Caki2 (cell line): ENCODE measurements at places on chromosomes 16 and 17.

DNA sequence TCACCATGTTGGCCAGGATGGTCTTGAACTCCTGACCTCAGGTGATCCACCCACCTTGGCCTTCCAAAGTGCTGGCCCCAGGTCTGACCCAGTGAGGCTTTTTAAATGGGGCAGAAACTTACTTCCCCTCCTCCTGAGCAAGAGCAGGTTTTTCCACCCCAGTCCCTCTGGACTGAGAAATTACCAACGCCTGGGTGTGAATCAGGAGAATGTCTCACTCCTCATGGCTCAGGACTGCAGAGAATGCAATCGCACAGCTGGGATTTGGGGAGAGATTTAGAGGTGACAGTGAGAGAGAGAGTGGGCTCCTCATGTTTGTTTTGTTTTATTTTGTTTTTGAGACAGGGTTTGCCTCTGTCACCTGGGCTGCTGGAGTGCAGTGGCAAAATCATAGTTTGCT is 203.6 kb downstream of the RAB11FIP4 start:
- DNase-seq = no peak

DNA sequence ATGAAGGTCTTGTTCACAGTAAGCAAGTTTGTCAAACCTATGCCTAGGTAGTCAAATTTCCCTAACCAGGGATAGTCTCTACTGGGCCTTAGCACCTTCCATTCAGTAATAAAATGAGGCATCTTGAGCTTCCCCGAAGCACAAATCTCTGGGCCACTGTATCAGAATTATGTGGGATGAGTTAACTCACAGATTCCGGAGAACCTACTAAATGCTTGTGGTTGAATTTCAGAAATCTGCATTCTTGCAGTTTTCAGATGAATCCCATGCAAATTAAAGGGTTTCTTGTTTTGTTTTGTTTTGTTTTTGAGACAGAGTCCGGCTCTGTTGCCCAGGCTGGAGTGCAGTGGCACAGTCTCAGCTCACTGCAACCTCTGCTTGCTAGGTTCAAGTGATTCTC is 478.8 kb upstream of the HSBP1 start:
- DNase-seq = no peak

- DNase-seq = peak; percentile 50
Observed at GRCh38 chr16:83701494-83701893, 106.3 kb upstream of the HSBP1 start.

- no peak for DNase-seq
Observed at GRCh38 chr16:7646821-7647500, 314.3 kb downstream of the RBFOX1 start.

DNA sequence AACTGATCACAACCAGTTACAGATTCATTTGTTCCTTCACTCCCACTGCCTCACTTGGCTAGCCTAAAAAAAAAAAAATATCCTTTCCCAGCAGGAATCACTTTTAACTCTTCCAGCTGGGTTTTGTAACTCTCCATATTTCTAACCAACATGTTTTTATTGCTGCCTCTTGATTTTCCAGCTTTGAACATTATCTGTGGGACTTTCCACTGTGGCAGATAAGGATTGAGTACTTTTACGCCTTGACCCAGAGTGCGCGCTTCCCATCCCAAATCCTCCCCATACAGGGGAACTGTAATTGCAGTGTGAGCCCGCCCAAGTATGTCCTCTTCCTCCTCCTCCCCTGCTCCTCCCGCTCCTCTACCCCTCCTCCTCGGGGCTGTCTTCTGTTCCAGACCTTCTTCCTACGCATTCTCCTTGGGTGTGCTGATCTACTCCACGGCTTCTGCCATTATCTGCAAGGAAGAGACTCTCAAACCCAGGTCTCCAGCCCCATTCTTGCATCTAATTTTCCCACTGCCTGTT is 43.4 kb downstream of the CYB5D2 start:
- no peak for DNase-seq

- peak; percentile 52 for DNase-seq
Observed at GRCh38 chr17:44363613-44364159, at the start of gene FAM171A2. Gene FAM171A2, minus strand, starts transcription at chr17:44363853. Its CDS starts 139 bp downstream, at chr17:44363714.

- no peak for DNase-seq
Observed at GRCh38 chr16:3147757-3148104, 12.9 kb downstream of the ZNF213 start.

GRCh38 chr16:89407282-89407924 is 83.0 kb downstream of the ANKRD11 start:
- DNase-seq = no peak

DNA sequence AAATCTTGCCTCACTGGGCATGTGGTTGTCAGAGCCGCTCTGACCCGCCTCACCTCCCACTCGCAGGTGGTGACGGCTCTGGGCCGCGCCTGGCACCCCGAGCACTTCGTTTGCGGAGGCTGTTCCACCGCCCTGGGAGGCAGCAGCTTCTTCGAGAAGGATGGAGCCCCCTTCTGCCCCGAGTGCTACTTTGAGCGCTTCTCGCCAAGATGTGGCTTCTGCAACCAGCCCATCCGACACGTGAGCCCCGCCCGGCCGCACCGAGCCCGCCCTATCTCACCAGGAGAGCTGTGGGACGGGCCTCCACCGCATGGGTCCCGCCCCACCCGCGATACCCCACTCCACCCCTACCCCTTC is 4.0 kb downstream of the TGFB1I1 start:
- no peak for DNase-seq

- DNase-seq = peak; percentile 67
Observed at GRCh38 chr17:70091696-70092095, 16.7 kb downstream of the KCNJ16 start.

- no peak for DNase-seq
Observed at GRCh38 chr17:77783991-77784820, 174.3 kb upstream of the TNRC6C start.

GRCh38 chr16:52283584-52284375 is 263.2 kb downstream of the TOX3 start:
- no peak for DNase-seq

DNA sequence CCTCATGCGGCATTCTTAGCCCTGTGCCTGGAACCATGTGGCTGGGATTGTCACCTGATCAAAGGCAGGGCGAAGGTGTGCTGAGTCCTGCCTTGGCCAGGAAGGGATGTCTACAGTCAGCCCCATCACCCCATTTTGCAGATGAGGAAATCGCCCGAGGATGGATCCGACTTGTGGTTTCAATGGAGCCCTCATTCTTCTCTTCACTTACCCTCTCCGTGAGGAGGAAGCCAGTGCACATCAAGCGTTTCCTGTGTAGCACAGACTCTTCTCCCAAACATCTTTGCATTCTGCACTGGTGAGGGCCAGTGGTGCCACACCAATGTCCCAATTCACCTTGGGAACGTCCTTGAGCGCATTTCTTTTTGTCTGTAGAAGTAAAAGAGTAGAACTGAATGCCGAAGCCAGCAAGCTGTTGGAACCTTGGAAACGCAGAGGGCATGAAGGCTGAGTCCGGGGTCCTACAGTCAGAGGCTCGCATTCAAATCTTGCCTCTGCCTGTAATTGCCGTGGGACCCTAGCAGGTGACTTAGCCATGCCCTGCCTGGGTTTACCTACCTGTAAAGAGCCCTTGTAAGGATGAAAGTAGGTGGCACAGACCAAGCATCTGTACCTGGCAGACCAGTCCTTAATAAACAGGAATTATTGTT is 85.4 kb downstream of the IRF8 start:
- no peak for DNase-seq

GRCh38 chr16:19929062-19929511 is 44.4 kb upstream of the GPRC5B start:
- no peak for DNase-seq

- DNase-seq = no peak
Observed at GRCh38 chr16:11219178-11219577, 36.8 kb downstream of the SOCS1 start.

- no peak for DNase-seq
Observed at GRCh38 chr16:87085441-87085840, 231.8 kb downstream of the C16orf95 start.

DNA sequence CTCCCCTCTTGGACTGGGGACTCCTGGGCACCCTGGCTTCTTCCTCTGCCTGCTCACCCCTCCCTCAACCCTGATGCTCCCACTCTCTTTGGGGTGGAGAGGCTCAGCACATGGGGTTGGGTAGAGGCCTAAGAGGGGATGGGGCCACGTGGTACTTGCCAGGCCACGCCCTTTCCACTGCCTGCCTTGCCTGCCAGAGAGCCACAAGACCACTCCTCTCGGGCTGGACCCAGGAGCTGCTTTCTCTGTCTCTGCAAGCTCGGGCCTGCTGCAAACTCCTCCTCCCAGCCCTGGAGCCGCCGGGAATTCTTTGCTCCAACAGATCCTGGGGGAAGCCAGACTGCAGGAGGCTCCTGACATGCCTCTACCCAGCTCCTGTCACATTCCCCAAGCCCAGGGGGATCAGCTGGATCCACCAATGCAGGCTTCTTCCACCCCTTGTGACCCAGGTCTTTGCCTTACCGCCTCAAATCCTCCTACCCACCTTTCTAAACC is 11.8 kb downstream of the DLX4 start:
- DNase-seq = no peak

GRCh38 chr16:68444056-68444657 is 4.2 kb downstream of the SMPD3 start:
- peak; percentile 34 for DNase-seq

DNA sequence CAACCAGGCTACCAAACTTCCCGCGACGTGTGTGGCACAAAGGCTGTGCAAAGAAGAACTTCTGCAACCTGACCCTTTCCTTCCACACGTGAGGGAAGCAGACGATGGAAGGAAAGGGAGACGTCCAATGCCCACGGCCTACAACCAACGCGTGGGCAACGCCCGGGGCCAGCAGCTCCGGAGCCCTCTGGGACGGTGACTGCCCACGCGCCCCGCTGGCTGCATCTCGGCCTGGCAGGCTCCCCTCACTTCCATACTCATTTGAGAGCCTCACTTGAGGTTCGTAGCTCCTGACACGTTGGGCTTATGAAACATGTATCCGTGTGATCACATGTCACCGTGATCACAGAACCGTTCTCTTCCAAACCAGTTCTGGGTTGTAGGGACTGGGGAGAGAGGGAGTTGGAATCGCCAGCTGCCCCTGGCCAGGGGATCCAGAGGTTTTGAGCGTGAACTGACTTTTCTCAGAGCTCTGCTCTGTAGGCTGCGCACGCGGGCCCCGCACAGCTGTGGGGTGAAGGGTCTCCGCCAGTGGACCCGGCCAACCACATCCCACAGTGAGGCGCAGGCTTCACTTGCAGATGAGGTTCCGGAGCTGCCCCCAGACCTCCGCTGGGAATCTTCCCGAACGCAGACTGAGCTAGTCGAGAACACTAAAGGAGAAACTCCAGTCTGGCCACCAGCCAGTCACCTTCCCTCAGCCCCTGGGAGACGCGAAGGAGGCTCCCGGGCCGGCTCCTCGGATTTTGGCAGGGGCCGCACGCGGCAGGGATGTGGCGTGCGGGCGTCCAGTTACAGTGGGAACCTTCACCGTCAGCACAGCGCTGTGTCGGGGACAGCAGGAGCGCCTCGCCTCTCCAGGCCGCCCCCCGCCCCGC is 1.0 kb downstream of the LMF1 start:
- peak; percentile 21 for DNase-seq

- no peak for DNase-seq
Observed at GRCh38 chr17:55334881-55335540, 70.3 kb downstream of the HLF start.

- DNase-seq = peak; percentile 21
Observed at GRCh38 chr16:24036614-24037013, 200.8 kb downstream of the PRKCB start.

DNA sequence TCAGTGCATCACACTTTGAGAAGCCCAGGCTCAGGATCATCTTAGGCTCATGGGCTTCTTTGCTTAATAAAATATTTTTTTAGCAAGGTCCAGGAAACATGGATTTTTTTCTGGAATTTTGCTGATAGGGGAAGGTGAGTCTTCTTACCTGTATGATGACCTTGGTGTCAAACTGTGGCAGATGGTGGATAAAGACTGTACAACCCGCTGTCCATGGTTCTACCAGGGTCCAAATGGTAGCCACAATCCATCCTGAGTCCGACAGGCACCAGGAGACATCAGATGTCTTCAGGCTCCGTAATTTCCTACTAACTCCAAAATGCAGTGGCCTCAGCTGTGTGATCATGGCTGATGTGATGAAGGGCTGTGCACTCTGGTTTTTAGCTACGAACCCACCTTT is 27.8 kb downstream of the ACSM1 start:
- no peak for DNase-seq

DNA sequence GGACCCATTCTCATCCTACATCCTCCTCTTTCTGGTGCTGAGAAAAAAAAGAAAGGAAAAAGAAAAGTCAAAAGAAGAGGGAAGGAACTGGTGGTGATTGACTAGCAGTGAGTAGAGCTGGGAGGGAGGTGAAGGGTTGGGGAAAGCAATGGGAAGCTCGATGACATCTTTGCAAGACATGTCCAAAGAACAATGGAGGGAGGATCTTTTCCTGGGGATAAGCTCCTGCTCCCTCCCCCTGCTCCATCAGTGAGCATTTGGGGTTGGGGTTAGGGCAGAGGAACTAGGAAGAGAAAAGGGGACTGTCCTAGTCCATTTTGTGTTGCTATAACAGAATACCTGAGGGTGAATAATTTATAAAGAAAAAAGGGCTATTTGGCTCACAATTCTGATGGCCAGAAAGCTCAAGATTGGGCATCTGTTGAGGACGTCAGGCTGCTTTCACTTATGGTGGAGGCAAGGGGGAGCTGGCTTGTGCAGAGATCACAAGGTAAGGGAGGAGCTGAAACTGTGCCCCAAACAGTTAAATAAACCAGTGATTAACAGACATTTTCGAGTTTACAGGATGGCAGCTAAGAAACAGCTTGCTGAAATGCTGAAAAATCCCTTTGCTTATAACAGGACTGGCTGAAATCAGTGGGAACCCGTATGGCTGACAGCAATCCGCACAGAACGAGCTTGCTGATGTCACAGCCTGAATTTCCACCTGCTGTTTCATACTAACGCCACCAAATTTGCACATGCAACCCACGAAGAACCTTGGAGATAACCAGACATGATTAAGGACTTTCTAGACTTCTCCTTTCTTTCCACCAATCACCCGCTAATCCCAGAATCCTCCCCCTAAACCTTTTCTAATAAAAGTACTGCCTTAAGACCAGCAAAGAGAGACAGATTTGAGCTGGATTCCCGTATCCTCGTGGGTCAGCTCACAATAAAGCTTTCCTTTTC is 1.6 kb upstream of the ODF4 start:
- DNase-seq = no peak
